ENCODE measurements at places on chromosomes 3 and 15. TPM values are rescaled to one million over a fixed set of nuclear protein-coding genes. Genes with fewer than 3 reads are reported as not detected.

The DRD3 gene
- not detected for total RNA-seq

The WDR49 gene
- total RNA-seq, result 0.32 TPM

The NOX5 gene
- total RNA-seq, result not detected

The SNX33 gene
- 4.5 TPM for total RNA-seq

The SPATA12 gene
- total RNA-seq, result under 0.01 TPM

The GHSR gene
- not detected for total RNA-seq

The BTLA gene
- total RNA-seq, result not detected

The CHRM5 gene
- not detected for total RNA-seq

The ADAMTSL3 gene
- not detected for total RNA-seq

The LYZL4 gene
- not detected for total RNA-seq

The SLC2A2 gene
- not detected for total RNA-seq

The KLHL40 gene
- total RNA-seq, result not detected

The HRH1 gene
- 17.2 TPM for total RNA-seq

The ITIH4 gene
- 0.76 TPM for total RNA-seq

The CCDC54 gene
- total RNA-seq, result not detected

The RARRES1 gene
- total RNA-seq, result 1.1 TPM

The IL20RB gene
- 0.65 TPM for total RNA-seq

Measured in epithelial cell of umbilical artery (primary cell).